GM12865 (cell line): ENCODE measurements at places on chromosomes 5 and 9.
A peak's percentile ranks its signal among the peaks of the same experiment; 100 is the strongest.

DNA sequence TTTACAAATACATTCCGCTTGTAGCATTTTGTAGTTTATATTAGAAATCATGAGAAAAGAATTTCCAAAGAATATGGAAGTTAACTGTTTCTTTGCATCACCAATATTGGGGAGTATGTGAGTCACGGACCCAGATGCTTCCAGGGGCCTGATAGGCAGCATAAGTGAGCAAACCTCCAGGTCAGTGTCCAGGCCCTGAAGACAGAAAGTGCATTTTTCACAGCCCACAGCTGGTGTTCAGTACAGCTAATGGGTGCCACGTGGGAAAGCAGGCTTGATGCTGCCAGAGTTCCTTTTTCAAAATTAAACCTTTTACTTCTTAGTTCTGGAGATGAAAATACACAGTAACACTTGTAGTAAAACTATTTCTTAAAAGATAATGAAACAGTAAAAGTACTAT is 454.4 kb upstream of the ACTBL2 start:
- no peak for DNase-seq

- no peak for DNase-seq
Observed at GRCh38 chr5:174623433-174624019, 100.9 kb upstream of the MSX2 start.

DNA sequence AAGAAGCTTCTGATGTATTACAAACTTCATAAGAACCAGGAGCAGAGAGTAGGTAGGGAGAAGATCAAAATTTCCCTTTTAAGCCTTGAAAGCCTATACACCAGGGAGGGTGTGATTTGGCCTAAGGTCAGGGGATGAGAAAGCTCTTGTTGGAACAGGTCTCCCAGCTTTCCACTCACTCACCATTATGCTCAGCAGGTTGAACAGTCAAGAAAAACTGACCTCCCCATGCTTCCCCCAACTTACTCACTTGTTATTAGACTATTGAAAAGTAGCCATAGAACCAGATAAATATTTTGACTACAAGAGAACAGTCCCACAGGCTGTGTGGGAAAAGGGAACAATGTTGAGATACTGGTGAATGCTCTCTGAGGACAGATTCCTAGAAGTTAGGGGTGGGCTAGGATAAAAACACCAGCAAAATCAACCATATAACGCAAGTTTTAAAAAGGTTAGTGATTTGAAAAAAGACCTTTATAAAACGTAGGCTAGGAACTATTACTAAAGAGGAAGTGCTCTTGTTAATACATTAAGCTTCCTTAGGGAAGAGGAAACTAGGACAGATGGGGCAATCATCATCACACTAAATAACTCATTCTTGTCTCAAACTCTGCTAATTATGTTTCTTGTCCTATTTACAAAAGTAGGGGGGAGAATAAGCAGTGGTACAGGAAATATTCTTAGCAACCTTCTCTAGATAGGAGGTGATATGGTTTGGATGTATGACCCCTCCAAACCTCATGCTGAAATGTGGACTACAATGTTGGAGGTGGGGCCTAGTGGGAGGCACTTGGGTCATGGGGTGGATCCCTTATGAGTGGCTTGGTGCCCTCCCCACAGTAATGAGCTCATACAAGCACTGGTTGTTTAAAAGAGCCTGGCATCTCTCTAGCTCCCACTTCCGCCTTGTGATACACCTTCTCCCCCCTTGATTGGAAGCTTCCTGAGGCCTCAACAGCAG is 31.0 kb downstream of the PCDHGC5 start:
- no peak for DNase-seq

DNA sequence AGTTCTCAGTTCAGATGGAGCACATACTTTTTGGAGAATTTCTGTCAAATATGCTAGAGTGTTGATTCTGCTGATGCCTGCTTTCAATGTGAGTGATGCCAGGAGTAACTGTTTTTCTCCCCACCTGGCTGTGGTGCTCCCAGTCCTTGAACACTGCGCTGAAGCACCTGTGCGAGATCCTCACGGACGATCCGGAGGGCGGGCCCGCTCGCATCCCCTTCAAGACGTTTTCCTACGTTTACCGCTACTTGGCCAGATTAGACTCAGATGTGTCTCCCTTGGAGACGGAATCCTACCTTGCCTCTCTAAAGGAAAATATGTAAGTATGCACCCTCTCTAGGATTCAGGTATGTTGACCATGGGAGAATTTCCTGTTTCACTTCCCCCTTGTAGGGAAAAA is 19.4 kb downstream of the ROPN1L start:
- DNase-seq: no peak

DNA sequence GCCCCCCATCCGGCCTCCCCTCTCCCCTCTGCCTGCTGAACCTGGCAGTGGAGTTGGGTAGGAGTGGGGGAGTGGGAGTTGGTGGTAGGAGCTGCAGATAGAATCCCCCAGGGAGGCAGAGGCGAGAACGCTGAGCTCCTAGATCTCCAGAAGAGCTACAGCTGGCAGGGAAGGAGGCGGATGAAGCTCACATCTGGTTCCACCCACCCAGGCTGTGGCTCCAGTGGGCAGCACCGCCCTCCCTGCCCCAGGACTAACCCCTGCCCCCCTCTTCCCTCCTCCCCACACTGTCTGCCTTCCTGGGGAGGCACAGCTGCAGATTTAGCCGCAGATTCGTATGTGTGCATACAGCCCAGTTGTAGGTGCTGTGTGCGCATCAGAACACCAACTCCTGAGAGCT is 34.2 kb downstream of the C9orf50 start:
- DNase-seq: no peak

DNA sequence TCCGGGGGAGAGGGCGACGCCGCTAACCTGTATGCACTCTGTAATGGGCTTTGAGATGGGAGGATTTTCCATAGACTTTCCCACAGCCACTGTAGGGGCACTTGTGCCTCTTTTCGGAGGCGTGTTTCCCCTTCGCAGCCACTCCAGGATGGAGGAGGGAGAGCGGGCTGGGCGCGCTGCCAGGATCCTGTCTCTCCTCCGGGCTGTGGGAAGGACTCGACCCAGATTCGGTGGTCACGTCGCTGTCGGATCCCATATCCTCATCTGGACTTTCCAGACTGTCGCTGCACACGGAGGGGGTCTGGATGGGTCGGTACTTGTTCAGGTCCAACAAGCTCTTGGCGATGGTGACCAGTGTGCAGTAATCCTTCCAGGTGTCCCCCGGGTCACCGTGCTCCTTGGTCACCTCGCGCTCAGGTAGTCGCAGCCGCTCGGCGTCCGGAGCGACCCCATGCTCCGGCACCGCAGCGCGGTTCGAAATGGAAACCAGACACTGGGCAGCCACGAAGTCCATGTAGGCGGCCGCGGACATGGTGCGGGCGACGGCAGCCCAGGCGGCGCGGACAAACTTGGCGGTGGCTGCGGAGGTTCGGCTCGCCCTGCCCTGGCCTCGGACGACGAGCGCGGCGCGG is 1.5 kb downstream of the KLF9 start:
- no peak for DNase-seq

DNA sequence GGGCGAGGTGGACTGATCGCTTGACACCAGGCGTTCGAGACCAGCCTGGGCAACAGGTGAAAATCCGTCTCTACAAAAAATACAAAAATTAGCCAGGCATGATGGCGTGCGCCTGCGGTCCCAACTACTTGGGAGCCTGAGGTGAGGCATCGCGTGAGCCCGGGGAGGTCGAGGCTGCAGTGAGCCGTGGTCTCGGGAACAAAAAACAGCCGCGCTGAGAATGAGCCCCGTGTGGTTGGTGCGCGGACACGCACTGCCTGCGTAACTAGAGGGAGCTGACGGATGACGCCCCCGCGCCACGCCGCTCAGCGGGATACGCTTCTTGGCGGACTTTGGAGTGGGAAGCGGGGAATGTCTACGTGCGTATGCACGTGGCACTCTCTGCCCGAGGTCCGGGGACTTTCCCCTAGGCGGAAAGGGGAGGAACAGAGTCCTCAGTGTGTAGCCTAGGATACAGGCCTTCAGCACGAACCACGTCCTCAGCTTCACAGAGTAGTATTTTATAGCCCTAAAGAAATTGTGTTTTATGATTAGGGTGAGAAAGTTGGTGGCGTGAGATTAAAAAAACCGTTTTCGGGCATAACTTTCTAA is at the start of gene RMRP:
TSS of gene RMRP (minus strand) at position 474 of the 591 bp plus-strand sequence.
- DNase-seq: peak; percentile 99

- no peak for DNase-seq
Observed at GRCh38 chr5:107770051-107770450, 99.3 kb upstream of the EFNA5 start.

- no peak for DNase-seq
Observed at GRCh38 chr5:117748336-117748735, 1173.7 kb upstream of the SEMA6A start.

DNA sequence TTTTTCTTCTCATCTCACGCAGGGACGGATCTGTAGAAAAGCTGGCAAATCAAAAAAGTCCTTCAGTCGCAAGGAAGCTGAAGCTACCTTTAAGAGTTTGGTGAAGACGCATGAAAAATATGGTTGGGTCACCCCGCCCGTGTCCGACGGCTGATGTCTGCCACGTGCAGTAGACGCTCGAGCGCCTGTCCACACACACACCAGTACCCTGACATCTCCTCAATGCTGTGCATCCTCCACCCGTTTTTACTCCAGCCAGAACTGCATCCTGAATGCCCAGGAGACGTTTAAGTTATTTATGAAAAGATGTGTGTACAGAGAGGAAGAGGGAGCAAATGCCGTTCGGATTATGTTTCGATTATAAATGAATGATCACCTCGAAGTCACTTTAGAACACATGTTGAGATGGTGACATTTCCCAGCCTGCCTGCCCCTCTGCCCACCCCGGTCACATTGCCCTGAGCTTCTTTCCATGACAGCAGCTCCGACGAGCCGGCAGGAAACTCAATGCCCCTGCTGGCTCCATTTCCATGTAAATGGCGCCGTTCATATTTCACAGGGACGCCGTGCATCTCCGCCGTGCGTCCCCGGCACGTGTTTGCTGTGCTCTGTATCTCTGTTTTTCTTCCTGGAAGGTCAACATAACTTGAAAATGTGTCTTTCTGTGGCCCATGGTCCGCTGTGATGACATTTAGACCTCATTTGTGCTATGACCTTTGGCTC is 42.7 kb downstream of the UBE2QL1 start:
- no peak for DNase-seq

- DNase-seq: peak; percentile 35
Observed at GRCh38 chr9:4196886-4197285, 103.0 kb downstream of the GLIS3 start.

GRCh38 chr5:167771571-167771970 is 519.9 kb upstream of the WWC1 start:
- no peak for DNase-seq

DNA sequence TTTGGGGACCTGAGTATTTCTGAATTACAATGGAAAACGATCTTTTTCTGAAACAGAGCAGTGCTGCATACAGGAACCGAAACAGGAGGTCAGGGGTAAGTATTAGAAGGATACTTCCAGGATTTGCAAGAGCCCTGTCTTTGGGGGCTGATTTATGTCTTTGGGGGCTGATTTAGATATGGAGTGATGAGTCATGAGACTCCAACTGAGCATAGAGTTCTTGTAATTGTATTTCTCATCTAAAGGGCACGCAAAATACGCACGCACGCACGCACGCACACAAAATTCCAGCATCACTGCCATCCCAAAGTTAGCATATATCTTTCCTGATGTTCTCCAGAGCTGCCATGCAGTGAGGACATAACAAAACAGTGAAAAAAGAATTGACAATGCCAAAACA is 414.8 kb upstream of the CCNH start:
- no peak for DNase-seq

DNA sequence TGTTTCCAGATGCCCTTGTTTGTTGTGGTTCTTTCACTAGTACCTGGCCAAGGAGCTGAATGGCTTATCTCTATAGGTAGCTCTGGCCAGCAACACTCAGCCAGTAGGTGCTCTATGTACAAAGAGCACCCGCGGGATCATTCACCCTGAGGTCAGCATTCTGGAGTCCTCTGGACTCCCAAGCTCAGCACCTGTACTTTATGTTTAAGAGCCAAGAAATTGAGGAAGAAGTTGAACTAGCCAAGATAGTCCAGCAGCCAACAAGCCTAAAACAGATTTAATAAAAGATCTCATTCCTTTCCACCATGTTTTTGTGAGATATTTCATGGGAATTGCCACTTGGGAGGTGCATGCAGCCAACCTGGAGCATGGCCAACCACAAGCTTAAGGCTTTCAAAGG is 242.6 kb upstream of the PAPPA start:
- DNase-seq: no peak

DNA sequence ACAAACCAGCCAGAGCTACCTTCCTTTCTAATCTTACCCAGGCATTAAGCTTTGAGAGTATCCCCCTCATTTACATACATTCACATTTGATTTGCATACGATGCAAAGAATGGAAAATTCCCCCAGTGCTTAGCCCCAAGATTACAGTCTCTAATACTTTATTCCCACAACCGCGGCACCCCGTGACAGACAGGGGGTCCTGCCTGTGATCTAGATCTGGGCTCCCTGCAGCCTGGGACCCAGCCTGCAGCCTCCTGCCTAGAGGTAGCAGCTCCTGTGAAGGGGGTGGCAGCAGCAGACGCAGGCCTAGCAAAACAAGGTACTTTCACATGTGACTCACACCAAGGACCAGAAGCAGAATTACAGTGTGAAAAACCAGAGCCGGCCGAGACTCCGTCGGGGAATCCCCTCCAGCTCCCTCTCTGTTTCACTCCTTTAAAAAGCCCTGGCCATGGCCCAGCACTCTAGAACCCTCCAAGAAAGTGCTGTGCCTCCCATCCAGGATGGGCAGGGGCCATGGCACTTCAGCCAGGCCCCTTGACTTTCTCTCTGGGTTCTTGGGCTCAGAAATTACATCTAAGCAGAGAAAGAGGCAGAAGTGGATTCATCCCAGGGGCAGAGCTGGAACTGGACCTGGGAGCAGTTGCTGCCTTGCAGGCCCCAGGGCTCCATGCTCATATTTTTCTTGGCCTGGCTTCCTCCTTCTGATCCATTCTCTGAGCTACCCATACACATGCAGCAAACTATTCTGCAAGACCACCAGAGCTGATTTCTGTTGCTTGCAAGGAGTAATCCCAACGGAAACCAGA is 14.0 kb upstream of the TCF7 start:
- peak; percentile 96 for DNase-seq

DNA sequence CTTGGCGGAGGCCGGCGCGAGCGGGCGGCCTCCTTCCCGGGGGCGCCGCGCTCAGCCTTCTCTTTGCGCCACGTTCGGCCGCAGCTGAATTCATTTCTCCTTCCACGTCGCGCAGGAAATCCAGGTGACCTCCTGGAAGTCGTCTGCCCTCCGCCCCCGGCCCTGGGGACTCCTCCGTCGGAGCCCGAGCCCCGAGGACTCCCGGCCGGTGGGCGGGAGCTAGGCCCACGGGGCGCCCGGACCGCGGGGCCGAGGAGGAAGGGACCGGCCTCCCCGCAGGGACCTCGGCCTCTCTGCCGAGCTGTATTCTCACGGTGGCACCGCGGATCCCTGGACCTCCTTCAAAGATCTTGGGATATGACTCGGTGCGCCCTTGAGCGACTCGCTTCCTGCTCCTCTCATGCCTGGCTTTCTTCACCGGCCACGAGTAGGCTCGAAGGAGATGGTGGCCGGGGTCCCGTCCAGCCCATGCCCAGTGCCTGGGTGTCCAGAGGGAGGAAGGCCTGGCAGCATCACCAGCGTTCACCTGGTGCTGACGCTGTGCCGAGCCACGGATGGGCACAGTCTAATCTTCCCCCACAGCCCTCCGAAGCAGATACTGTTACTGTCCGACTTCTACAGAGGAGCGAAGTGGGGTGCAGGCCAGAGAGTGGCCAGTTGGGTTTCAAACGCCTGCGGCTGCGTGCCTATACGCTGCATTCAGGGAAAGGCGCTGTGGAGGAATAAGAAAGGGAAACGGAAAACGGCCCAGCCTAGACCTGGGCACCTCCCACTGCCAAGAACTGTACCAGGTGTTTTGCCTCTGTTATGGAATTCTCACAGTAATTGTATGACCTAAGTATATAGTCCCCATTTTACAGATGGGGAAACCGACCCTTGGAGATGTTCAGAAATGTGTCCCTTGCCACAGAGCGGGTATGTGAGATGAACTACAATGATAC is 47.3 kb downstream of the PAX5 start:
- DNase-seq: no peak
